ENCODE measurements at places on chromosomes 7 and 10. TPM values are rescaled to one million over a fixed set of nuclear protein-coding genes. Genes with fewer than 3 reads are reported as not detected.
A peak's percentile ranks its signal among the peaks of the same experiment; 100 is the strongest.

DNA sequence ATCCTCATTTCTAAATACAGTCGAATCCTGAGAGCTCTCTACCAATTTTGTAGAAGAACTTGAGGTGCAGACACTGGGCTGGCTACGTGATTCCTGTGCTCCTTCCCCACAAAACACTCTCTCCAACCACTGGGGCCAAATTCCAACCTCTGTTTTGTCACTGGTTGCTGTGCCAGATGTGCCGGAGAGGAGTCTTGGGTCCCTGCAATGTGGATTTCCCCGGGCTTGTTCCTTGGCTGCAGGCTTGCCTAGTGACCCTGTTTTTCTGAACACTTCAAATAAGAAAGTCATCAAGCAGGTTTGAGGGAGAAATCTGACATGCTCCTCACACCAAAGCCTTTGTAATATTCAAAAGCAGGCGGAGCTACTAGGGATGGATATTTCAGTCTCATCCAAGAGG, 44.4 kb upstream of the AGBL3 start:
- no peaks in the 10 kb centered on the region for H3K36me3 ChIP-seq
- H3K27ac ChIP-seq = no peak overlapping the region
- no peak overlapping the region for H3K4me3 ChIP-seq
- H3K27me3 ChIP-seq = no peaks in the 10 kb centered on the region

- no peak for DNase-seq
- peak overlapping the region; percentile 12 for H3K27ac ChIP-seq
- no peak overlapping the region for H3K4me3 ChIP-seq
- no peaks in the 10 kb centered on the region for H3K36me3 ChIP-seq
- H3K4me1 ChIP-seq = no peaks in the 10 kb centered on the region
Observed at GRCh38 chr10:89242345-89242684, 9.3 kb downstream of the LIPA start.

GRCh38 chr7:107996072-107996882, 6.7 kb downstream of the LAMB1 start:
- H3K27me3 ChIP-seq = peaks cover 24% of the 10 kb centered on the region
- no peak overlapping the region for H3K4me3 ChIP-seq
- H3K36me3 ChIP-seq = no peaks in the 10 kb centered on the region
- no peaks in the 10 kb centered on the region for H3K4me1 ChIP-seq
- DNase-seq = no peak
- H3K27ac ChIP-seq = no peak overlapping the region

The PLEKHS1 gene
- total RNA-seq = under 0.01 TPM

The COL13A1 gene
- 0.19 TPM for total RNA-seq

DNA sequence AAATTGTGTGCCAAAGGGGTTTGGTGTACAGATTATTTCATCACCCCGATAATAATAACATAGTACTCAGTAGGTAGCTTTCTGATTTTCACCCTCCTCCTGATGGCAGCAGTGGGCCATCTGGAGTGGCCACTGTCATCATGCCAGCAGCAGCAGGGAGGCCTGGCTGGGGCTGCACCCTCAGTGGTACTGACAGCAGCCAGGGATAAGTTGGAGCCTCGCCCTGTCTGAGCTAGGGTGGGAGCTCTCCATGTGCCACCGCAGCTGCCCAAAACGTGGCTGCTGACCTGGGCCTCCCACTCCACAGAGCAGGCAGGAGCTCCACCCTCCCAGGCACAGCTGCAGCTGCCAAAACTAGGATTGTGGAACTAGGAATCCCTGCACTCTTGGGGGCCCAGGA, 700.8 kb upstream of the KCND2 start:
- no peaks in the 10 kb centered on the region for H3K4me1 ChIP-seq
- no peaks in the 10 kb centered on the region for H3K36me3 ChIP-seq
- DNase-seq = no peak
- no peak overlapping the region for H3K27ac ChIP-seq
- no peaks in the 10 kb centered on the region for H3K27me3 ChIP-seq

DNA sequence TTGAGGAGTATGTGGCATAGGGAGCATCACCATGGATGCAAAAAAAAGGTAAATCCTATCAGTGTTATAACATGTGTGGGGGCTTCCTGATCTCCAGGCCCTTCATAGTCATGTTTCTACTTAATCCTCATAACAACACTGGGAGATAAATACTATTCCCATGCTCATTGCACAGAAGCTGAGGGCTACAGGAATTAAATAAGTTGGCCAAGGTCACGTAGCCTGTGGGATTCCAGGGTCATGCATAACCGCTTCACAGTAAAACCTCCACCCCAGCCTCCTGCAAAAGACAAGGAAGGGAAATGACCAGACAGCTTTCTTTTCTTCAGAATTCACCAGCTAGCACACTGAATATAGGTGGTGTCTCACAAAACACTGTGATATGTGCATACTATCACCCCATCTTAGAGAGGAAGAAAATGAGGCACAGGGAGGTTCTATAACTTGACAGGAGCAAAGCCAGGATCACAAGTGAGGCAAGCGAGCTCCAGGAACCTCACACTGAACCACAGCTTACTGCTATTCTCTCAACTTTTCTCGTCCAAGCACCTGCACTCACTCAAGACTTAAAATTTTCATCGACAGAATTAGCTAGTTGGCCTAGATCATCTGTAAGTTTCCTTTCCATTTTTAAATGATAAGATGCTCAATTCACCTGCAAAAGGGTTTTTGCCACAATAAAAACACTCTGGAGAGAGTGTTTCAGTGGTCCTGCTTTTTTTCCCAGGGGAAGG, 13.4 kb downstream of the JAZF1 start:
- no peaks in the 10 kb centered on the region for H3K36me3 ChIP-seq
- no peaks in the 10 kb centered on the region for H3K4me1 ChIP-seq
- H3K4me3 ChIP-seq = no peak overlapping the region
- H3K27ac ChIP-seq = no peak overlapping the region
- H3K27me3 ChIP-seq = no peaks in the 10 kb centered on the region
- no peak for DNase-seq

DNA sequence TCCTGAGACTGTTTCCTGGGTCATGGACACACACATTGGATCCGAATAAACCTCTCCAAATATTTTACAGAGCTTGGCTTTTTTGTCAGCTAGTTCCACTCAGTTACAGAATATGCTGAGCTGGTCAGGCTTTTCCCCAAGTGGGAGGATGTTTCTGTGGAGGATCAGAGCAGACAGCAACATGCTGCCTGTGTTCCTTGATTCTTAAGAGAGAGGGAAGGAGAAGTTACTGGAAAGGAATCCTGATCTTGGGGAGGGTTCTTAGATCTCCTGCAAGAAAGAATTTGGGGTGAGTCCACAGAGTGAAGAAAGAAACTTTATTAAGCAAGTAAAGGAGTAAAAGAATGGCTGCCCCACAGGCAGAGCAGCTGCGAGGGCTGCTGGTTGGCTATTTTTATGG, 76.8 kb upstream of the RPA3 start:
- H3K27me3 ChIP-seq = no peaks in the 10 kb centered on the region
- no peak overlapping the region for H3K4me3 ChIP-seq
- H3K4me1 ChIP-seq = no peaks in the 10 kb centered on the region
- no peak for DNase-seq
- no peaks in the 10 kb centered on the region for H3K36me3 ChIP-seq

DNA sequence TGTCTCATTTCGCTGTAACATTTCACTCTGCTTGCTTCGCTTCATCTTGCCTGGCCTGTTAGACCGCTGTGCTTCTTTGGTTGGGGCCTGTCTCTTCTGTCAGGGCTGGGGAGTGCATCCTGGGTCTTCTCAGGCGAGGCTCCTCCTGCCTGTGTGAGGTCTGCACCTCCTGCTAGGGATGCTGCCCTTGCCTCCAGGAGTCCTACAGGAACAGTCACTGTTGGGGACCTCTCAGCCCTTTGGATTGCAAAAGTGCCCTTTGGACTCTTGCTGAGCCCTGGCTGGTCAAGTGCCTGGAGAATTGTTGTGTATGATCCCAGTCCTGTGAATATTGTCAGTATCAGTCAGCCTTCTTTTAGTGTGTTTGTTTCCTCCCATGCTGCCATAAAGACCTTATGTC, 84.1 kb downstream of the MDFIC start:
- no peak overlapping the region for H3K27ac ChIP-seq
- no peaks in the 10 kb centered on the region for H3K27me3 ChIP-seq
- peaks cover 3% of the 10 kb centered on the region for H3K36me3 ChIP-seq
- peaks cover 15% of the 10 kb centered on the region for H3K4me1 ChIP-seq
- H3K4me3 ChIP-seq = no peak overlapping the region
- DNase-seq = no peak

The OGDHL gene
- total RNA-seq = 0.61 TPM

DNA sequence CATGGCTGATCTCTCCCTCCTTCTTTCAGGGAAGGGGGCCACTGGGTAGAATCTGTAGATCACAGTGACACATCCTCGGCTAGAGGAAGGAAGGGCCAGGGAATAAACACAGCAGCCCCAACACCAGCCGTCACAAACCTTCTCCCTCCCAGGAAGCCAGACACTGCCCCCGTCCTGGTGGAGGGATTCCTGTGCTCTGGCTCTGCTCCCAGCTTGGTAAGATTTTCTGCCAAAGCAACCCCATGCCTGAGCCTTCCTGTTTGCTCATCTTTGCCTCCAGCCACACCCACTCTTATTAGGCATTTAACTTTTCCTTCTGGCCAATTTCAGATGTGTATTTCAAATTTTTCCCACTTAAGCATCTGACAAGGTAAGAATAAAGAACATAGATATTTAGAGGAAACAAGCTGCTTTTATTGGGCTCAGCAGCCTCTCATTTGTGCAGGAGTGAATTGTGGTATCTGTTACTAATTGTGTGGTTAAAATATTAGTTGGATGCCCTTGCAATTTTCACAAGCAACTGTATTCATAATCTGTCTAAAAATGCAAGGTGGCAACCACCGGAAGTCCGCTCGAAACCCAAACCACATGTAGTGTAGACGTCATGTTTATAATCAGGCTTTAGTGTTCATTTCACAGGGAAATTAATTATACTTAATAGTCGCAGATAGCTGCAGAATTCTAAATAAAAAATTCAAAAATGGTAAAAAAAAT, 13.2 kb upstream of the NPS start:
- H3K4me3 ChIP-seq = no peak overlapping the region
- H3K27me3 ChIP-seq = no peaks in the 10 kb centered on the region
- no peaks in the 10 kb centered on the region for H3K36me3 ChIP-seq
- H3K4me1 ChIP-seq = no peaks in the 10 kb centered on the region
- H3K27ac ChIP-seq = no peak overlapping the region

GRCh38 chr7:143120691-143121405, 11.0 kb upstream of the PIP start:
- no peaks in the 10 kb centered on the region for H3K4me1 ChIP-seq

The OPN4 gene
- under 0.01 TPM for total RNA-seq

- H3K36me3 ChIP-seq = no peaks in the 10 kb centered on the region
- no peaks in the 10 kb centered on the region for H3K27me3 ChIP-seq
- no peak for DNase-seq
- H3K27ac ChIP-seq = no peak overlapping the region
- no peak overlapping the region for H3K4me3 ChIP-seq
Observed at GRCh38 chr10:129993621-129994020, 29.5 kb upstream of the EBF3 start.

DNA sequence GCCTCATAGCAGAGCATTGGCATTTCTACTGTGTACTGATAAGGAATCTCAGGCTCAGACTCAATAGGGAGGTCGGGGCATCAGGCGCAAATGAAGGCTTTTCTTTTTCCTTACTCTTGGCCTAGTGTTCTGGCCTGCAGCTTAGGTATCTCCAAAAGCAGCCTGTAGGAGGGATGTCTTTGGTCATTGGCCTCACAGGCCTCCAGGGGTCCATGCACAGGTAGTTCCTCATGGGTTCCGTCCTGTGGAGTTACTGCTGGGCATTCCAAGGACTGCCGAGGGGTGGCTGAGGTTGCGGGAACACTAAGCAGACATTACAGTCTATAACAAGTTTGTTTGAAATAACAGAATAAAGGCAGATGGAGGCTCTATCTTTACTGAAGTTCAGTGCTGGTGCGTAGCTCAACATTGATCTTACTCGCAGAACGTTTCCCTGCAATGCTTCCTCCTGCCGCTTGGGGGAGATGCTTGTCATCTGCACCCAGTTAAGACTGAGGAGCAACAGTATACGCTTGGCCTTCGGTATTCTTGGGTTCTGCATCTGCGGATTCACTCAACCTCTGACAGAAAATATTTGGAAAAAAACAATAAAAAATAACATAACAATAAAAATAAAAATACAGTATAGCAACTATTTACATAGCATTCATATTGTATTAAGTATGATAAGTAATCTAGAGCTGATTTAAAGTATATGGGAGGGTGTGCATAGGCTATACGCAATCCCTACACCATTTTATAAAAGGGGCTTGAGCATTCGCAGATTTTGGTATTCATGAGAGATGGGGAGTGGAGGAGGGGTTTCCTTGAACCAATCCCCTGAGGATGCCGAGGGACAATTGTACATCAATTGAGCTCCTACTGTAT, 58.9 kb downstream of the SH2D4B start:
- no peak overlapping the region for H3K4me3 ChIP-seq
- no peaks in the 10 kb centered on the region for H3K36me3 ChIP-seq
- no peaks in the 10 kb centered on the region for H3K27me3 ChIP-seq

- no peaks in the 10 kb centered on the region for H3K27me3 ChIP-seq
- H3K4me3 ChIP-seq = no peak overlapping the region
- no peak overlapping the region for H3K27ac ChIP-seq
Observed at GRCh38 chr7:143243111-143243510, 20.1 kb upstream of the GSTK1 start.

- no peak overlapping the region for H3K27ac ChIP-seq
- H3K4me1 ChIP-seq = no peaks in the 10 kb centered on the region
- no peak overlapping the region for H3K4me3 ChIP-seq
- DNase-seq = peak; percentile 27
- no peaks in the 10 kb centered on the region for H3K27me3 ChIP-seq
Observed at GRCh38 chr10:12214763-12215218, 18.8 kb downstream of the CDC123 start.

- H3K36me3 ChIP-seq = no peaks in the 10 kb centered on the region
- no peaks in the 10 kb centered on the region for H3K4me1 ChIP-seq
- H3K4me3 ChIP-seq = no peak overlapping the region
- no peaks in the 10 kb centered on the region for H3K27me3 ChIP-seq
Observed at GRCh38 chr10:62148155-62148554, 120.5 kb downstream of the RTKN2 start.

- no peak for DNase-seq
- no peaks in the 10 kb centered on the region for H3K36me3 ChIP-seq
- H3K4me1 ChIP-seq = peaks cover 6% of the 10 kb centered on the region
- peaks cover 58% of the 10 kb centered on the region for H3K27me3 ChIP-seq
Observed at GRCh38 chr10:117214401-117214800, 17.1 kb downstream of the KCNK18 start.

The PPP1R17 gene
- 0.14 TPM for total RNA-seq

DNA sequence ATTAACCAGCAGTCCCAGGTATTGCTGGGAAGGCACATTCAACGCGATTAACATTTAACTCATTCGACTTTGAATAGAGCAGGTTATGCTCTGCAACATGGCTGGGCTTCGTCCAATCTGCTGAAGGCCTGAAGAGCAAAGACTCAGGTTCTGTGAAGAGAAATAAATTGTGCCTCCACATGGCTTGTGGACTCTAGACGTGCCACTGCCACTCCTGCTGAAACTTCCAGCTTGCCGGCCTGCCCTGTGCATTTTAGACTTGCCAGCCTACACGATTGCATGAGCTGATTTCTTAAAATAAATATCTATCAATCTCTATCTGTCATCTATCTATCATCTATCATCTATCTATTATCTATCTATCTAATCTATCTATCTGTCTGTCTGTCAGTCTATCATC, 138.0 kb downstream of the WDR37 start:
- DNase-seq = no peak
- no peak overlapping the region for H3K27ac ChIP-seq
- H3K4me3 ChIP-seq = no peak overlapping the region
- H3K4me1 ChIP-seq = no peaks in the 10 kb centered on the region
- no peaks in the 10 kb centered on the region for H3K27me3 ChIP-seq
- no peaks in the 10 kb centered on the region for H3K36me3 ChIP-seq

GRCh38 chr10:116590590-116591444, at the start of gene PNLIPRP1:
PNLIPRP1 (plus strand) TSS chr10:116590959; CDS start chr10:116591130, 171 bp downstream.
- no peak within 1 kb of the TSS for H3K4me3 ChIP-seq
- no peak for DNase-seq
- no peaks in the 10 kb centered on the region for H3K4me1 ChIP-seq

The C10orf53 gene
- not detected for total RNA-seq

Data from thymus (tissue), 14 donors.